ENCODE measurements at places on chromosomes 4 and X.

DNA sequence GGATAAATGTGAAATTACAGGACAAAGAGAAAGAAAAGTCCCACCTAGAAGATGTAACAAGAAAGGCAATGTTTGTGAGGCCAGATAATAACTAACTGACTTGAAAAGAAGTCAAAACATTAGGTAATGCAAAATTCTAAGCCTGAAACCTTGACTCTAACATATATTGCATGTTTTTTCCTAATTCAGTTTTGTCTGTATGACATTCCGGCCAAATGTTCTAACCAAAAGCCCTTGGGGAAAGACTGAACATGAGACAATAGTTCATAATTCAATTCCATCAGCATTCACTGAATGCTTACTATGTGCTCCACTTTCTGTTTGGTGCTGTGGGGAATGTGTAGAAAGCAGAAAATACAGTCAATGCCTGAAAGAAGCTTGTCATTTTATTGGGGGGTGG, 84.8 kb upstream of the PLAC1 start:
- DNase-seq: no peak

DNA sequence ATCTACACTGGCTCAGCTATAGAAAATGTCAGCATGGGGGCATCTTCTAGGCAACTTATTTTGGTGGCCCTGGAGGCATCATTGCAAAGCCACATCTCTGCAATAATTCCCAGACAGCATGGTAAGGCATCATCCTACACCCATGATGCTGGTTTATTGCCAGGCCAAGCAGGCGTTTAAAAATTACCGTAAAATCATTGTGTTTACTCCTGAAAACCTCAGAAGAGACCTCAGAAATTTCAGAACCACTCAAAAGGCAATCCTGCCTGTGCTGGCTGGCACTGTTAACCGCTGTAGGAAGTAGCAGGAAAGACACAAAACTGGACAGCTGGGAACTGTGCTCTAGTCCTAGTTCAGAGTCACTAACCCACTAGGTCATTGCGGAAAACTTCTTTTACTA, 63.2 kb downstream of the MID1 start:
- no peak for DNase-seq

- DNase-seq: no peak
Observed at GRCh38 chrX:100994352-100995281, 25.1 kb downstream of the ARL13A start.

GRCh38 chr4:176363072-176363471, 43.3 kb downstream of the SPCS3 start:
- DNase-seq: no peak

DNA sequence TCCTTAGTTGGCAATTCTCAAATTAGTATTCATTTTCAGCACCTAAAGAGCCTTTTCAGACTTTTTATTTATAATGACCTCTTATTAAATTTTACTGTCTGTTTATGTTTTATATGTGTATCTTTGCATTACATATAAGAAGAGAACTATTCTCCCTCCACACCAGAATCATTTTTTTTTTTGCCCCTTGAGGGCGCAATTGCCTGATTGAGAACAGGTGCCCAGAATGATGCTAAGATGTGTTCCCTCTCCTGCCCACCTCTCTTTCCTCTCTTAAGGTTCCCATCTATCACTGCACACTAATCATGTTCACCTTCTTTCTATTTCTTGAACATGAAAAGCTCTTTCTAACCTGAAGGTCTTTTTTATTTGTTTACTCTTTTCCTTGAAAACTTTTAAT, 44.2 kb upstream of the ADAM29 start:
- DNase-seq: no peak

- no peak for DNase-seq
Observed at GRCh38 chrX:19183761-19184477, 61.7 kb upstream of the ADGRG2 start.

- no peak for DNase-seq
Observed at GRCh38 chr4:119211867-119212233, 663 bp upstream of the USP53 start.

- peak; percentile 2 for DNase-seq
Observed at GRCh38 chrX:135931644-135932487, 38.4 kb downstream of the SAGE1 start.

- no peak for DNase-seq
Observed at GRCh38 chr4:151567056-151567455, 158.1 kb downstream of the FHIP1A start.

DNA sequence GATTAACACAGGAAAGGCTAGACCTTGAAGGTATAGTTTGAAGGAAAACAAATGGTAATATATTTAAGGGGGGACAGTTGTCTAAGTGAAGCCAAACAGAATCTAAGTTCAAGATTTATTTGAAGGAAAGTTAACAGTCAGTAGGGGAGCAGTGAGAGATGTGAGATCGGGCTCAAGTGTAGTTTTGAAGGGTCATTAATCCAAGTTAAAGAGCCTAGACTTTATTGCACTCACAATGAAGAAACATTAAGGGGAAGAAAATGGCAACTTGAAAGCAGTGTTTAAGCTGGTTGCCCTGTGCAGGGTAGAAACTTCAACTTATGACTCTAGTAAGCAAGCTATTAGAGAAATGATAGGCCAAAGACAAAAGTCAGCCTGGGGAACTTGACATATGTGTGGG, 1952.2 kb downstream of the PCDH7 start:
- no peak for DNase-seq

GRCh38 chr4:158936238-158936637, 166.6 kb upstream of the RAPGEF2 start:
- no peak for DNase-seq

DNA sequence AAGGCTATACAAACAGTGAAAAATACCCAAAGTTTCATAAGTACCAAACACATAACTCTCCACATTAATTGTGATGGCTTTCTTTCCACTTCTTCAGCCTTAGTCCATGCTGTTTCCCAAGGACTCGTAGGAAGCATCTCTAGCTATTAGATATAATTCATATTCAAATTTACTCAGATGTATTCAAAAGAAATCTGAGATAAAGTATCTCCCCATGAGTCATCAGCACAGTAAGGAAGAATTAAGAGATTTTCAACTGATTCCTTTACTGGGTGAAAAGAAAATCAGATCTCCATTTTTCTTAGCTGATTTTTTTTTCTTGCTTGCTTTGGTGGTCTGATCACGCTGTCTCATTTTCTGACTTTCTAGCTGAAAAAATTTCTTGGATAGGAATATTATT, 71.7 kb downstream of the MID1 start:
- DNase-seq: no peak

GRCh38 chrX:41145920-41146608, 60.8 kb downstream of the USP9X start:
- no peak for DNase-seq

DNA sequence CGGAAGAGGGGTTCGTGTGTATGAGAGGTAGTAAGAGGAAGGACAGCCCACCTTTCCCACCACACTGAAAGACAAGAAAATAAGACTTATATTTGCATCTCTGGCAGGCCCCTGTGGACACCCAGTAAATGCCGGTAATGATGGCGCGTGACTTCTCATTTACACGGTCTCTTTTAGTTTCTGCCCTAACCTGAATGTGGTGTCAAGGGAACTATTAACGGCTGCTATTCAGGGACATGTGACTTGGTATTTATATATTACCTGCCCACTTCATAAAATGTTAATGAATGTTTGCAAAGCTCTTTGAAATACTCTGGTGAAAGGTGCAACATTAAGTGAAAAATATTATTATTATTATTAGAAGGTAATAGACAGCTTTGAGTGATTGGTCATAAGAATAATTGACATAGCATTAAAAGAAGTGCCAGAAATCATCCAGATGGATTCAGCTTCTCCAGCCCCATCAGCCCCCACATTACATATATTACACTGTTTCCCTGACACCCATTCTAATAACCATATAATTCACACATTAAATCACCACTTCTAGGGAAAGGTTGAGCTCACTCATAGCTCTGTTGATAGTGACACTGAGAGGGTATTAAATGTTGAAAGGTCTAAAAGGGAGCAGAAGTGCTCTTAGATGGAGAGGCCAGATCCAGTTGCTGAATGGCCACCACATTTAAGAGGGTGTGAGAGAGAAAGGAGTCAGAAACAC, 83.0 kb upstream of the BEND4 start:
- no peak for DNase-seq

GRCh38 chrX:19513383-19513782, 1.9 kb downstream of the MAP3K15 start:
- no peak for DNase-seq

GRCh38 chr4:111946800-111947199, 198.5 kb upstream of the FAM241A start:
- DNase-seq: no peak
